Mesenteric fat pad (tissue), 1 donor: ENCODE measurements at places on chromosomes 12 and 14.

DNA sequence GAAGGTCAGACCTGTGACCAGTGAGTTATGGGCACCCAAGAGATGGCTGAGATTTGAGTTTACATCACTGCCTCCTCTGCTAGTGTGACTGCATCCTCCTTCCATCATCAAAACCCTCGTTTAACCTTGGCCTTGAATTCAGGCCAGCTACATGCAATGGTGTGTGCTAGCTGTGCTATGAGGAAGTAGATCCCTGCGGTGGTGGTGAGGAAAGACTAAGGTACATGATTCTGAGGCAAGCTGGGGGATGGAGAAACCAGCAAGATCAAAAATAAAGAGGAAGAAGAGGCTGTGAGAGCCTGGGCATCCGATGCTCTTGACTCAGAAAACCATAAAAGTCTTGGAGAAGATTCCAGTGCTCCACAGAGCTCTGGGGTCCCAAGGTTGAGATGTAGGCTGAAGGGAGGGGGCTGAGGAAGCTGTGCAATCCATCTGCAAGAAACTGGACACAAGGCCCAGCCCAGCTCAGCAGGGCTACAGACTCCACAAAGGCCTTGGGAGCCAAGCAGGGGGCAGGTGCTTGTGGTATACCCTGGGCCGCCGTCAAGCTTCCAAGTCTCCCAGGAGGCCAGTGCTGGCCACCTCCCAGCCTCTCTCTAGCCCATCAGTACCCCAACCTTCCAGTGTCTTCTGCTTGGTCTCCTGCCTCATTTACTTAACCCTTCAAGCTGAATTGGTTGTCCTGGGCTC lies 774.8 kb downstream of the VRK1 start:
- no peak for DNase-seq

GRCh38 chr14:61455351-61455750 lies 134.0 kb downstream of the PRKCH start:
- no peak for DNase-seq

- no peak for DNase-seq
Measured at GRCh38 chr12:128823216-128823915, 392 bp downstream of the SLC15A4 start.

DNA sequence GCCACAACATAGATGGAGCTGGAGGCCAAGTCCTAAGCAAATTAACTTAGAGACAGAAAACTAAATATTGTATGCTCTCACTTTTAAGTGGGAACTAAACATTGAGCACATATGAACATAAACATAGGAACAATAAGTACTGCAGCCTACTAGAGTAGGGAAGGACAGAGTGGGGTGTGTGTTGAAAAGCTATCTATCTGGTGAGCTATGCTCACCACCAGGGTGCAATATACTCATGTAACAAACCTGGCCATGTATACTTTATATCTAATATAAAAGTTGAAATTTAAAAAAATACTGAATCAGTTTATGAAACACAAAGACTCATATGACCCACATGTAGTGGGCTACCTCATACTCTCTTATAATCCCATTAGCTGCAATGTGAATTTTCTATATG lies 1305.0 kb downstream of the LRFN5 start:
- no peak for DNase-seq

GRCh38 chr14:41925409-41925808 lies 318.7 kb downstream of the LRFN5 start:
- no peak for DNase-seq

DNA sequence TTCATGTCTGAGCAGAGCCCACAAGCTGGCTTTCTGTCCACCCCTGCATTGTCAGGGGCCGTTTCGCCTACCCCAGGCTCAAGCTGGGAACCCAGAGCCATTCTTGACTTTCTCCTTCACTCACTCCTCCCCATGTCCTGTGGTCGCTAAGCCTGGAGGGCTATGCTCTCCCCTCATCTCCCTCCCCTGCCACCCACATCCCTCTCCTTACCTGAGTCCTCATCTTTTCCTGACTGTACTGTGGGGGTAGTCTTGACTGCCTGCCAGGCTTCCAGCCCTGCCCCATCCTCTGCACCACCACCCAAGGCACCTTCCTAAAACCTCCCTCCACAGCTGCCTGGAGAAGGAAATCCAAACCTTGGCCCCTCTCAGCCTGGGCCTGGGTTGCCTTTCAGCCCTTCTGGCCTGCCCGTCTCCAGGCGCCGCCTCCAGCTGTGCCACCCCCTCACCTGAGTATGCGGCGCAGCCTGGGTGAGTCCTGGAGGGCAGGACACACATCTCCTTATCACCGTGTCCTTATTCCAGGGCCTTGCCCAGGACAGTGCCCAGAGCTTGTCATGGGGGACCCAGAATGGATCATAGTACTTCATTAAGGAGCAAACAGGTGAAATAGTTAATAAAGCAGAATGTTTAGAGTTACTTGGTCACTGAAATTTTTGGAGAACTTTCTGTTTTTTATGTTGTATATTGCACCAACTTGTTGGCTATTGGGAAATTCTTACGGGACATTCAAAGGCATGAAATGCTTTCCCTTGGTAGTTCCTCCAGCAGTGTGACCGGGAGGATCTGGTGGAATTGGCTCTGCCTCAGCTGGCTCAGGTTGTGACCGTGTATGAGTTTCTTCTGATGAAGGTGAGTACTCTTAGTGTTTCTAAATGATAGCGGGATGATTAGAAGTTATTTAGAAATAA lies 14.5 kb downstream of the ZNF839 start:
- no peak for DNase-seq

GRCh38 chr12:14988035-14988434 lies 15.2 kb downstream of the PDE6H start:
- DNase-seq, result no peak

DNA sequence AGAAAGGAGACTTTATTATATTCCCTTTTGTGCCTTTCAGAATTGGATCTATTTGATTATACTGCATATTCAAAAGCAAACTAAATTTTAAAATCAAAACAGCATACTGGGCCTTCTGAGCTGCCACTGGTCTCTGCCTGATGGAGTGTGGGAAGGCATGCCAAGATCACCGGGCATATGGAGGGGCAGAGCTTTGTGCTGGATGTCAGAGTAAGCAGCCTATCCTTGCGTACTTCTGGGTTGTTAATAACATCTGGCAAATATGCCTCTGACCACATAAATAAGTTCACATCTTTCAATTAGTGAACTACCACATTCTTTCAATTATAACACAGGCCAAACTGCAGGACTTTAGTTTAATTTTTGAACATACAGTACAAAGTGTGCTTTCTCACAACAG lies 18.3 kb downstream of the MLH3 start:
- DNase-seq, result no peak

- DNase-seq, result no peak
Measured at GRCh38 chr14:74650927-74651686, 39.1 kb upstream of the LTBP2 start.

DNA sequence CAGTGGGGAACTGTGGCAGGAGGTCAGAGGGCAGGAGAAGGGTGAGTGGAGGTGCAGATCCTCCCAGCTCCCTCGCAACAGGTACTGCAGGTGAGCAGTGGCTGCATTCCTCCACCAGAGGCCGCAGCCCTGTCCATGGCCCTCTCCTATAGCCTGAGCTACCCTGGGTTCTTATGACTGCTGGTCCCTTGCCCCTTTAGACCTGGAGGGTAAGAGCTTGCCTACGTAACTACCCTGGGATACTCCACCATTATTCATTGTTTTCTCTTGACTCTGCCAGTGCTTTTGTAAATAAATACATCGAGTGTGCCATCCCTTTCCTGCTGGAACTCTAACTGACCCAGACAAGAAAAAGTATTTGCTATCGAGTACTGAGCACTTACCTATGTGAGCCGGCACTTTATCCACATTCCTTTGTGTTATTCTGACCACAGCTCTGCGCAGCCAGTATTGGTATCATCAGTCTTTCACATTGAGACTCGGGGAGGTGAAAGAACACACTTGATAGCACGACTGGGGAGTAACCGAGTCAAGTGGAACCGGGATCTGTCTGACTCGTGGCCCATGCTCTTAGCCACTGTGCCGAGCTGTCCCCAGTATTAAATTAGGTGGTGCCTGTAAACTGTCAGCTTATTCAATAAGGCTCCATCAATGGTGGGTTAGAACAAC lies 38.5 kb downstream of the LTBP2 start:
- no peak for DNase-seq

DNA sequence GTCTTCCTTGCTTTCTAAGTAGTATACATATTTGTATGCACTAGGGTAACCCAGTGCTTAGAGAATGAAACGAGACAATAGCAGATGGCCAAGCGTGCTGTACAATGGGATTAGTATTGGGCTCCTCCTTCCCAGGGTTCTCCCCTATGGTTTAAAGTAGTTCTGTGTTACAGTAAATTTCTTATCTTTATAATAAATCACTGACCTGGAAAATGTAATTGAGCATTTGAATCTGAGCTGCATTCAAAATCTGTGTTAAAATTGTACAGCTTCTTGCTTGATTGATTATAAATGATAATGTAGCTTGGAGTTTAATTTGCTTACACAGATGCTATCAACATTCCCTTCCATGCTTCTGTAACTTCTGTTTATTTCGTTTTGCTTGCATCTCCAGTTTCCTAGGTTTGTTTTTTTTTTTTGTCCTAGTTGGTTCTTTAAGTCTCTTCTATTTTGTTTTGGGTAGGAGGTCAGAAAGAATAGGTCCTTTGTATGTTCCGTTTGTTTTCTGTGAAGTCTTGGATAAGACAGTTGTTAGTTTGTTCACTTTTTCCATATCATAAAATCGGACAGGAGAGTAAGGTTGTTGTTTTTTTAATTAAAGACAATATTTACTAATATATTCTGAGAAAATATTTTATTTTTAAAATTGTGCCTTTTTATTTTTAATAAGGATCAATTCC lies 171.2 kb downstream of the ERC1 start:
- DNase-seq, result no peak

DNA sequence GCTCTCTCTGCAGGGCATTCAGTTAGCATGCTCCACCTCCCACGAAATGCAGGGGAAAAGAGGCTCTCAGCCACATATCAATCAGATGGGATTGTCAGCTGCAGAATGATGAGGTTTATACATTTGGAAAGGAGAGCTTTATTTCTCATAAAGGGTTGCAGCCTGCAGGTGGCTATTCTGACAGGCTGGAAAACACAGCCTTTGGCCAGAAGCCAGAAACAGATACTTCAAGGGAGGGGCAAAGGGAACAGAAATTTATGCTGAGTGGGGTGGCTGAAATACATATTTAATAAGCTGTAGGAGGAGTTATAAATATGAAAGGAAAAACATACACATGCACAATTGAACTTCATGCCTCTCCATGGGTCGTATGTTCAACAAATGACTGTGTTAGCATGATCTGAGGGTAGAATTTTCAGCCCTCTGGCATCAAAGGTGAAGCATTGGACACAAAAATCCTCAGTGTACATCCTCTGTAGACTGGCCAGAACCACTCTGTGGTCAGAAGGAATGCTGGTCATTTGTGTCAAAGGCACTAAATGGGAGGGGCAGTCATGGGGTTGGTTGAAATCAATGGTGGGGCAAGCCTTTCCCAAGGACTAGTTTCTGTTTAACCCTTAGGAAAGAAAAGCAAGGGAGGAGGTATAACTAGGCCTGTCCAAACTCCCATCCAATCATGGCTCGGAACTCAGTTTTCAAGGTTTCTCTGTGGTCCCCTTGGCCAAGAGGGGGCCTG lies 62.4 kb downstream of the TMX1 start:
- no peak for DNase-seq

DNA sequence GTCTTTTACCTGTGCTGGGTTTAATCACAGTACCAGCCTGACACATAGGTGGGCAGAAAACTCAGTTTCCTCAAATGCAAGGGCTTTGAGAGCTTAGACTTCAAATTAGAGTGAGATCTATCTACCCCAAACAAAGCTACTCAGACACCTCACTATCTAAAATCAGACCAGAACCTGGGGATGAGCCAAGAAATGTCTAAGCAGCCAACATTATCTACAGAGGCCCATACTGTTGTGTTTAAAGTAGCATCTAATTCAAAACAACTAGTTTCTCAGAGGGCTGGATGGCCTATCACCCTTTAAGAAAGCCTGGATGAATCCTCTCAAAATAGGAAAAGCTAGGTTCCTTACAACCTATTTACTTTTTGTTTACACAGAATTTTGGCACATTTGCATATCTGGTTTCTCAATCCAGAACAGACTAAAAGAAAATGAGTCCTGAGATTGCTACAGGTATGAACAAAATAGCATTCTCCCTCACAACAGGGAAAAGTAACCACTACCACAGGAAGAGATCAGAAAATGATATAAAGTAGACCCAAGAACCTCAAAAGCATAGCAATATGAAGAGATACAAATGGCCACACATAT lies 142.4 kb downstream of the ZFP36L1 start:
- no peak for DNase-seq

DNA sequence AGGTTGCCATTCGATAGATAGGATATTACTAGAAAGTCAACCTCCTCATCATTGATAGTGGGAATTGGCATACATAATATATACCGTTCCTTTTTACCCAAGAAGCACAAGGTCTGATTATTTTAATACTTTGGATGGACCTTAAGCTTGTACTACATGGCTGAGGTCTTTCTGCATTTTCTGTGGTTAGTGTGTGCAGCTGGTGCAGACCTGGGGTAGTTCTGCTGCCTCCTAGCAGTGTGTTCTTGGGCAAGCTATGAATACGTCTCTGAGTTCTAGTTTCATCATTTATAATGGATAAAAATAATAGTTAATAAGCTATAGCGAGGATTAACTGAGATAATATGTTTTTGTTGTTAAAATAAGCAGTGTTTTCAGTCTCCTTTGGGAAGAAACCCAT lies 2.2 kb downstream of the ZDHHC17 start:
- no peak for DNase-seq

- no peak for DNase-seq
Measured at GRCh38 chr12:97716356-97716755, 253.8 kb downstream of the RMST start.

GRCh38 chr12:20269337-20270067 lies 98.8 kb upstream of the PDE3A start:
- no peak for DNase-seq

GRCh38 chr12:48265777-48266176 lies 62.7 kb upstream of the OR10AD1 start:
- DNase-seq, result no peak

DNA sequence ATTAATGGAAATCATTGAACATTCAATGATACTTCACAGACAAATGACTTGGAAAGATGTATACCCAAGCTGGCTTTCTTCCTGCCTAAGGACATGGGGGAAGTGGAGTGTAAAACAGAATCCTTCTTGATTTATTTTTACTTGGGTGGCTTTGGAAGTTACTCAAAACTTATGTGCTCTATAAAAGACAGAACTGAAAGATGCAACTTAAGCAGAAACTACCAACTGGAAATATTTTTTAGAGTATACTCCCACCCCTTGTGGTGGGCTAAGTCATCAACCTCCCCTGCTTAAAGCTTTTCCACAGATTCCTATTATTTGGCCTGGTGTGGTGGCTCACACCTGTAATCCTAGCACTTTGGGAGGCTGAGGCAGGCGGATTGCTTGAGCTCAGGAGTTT lies 126.0 kb upstream of the ATP2B1 start:
- DNase-seq, result no peak

GRCh38 chr12:106493531-106493930 lies 89.3 kb upstream of the RFX4 start:
- no peak for DNase-seq

DNA sequence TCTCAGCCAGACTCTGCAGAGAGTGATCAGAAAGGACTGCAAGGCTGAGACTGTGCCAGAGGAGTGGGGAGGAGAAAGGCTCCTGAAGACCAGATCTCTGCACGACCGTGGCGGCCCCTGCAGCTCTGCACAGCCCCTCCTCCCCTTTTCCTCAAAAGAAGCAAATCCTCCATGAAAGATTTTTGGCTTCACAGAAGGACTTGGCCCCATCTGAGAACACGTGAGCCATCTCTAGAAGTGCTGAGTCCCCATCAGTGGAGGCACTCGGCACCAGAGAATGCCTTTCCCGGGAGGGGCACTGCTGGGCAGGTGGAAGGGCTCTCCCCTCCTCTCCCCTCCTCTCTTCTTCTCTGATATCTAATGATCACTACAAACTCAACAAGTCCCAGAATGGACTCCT lies 6.8 kb downstream of the FIGNL2 start:
- DNase-seq, result no peak
